ENCODE measurements at places on chromosomes 1 and 21. TPM values are rescaled to one million over a fixed set of nuclear protein-coding genes. Genes with fewer than 3 reads are reported as not detected.

Gene COL16A1
- 194 TPM for polyA plus RNA-seq

Gene BARHL2
- polyA plus RNA-seq, result not detected

Gene MUTYH
- 10.6 TPM for polyA plus RNA-seq

Gene SHCBP1L
- polyA plus RNA-seq, result not detected

Gene GPA33
- polyA plus RNA-seq, result not detected

Gene C1orf94
- not detected for polyA plus RNA-seq

Gene INKA2
- 4.1 TPM for polyA plus RNA-seq

Gene TNFRSF9
- 0.10 TPM for polyA plus RNA-seq

Gene BMP8B
- polyA plus RNA-seq, result 1.4 TPM

Gene LRRN2
- 2.3 TPM for polyA plus RNA-seq

Gene SLC16A4
- polyA plus RNA-seq, result 23.9 TPM

Gene RSBN1
- polyA plus RNA-seq, result 10.5 TPM

Gene LCE2A
- polyA plus RNA-seq, result not detected

Gene FCRL5
- 0.16 TPM for polyA plus RNA-seq

Gene KIF2C
- polyA plus RNA-seq, result 0.96 TPM

Gene DISP1
- polyA plus RNA-seq, result 3.7 TPM

Gene RIPK4
- polyA plus RNA-seq, result 0.10 TPM

Gene SYPL2
- polyA plus RNA-seq, result 5.1 TPM

Gene PLA2G2D
- not detected for polyA plus RNA-seq

Gene SLC45A1
- 4.7 TPM for polyA plus RNA-seq

Gene S100A7A
- not detected for polyA plus RNA-seq

Gene PITHD1
- 43.4 TPM for polyA plus RNA-seq

Gene HOOK1
- polyA plus RNA-seq, result 0.35 TPM

Gene DNAJC6
- 2.7 TPM for polyA plus RNA-seq

Gene ZNF648
- 0.13 TPM for polyA plus RNA-seq

Gene PHC2
- polyA plus RNA-seq, result 52.3 TPM

Gene UBE2U
- not detected for polyA plus RNA-seq

Gene RPF1
- polyA plus RNA-seq, result 27.8 TPM

Gene RORC
- 0.39 TPM for polyA plus RNA-seq

Gene NPR1
- polyA plus RNA-seq, result 31.3 TPM

Gene MSH4
- polyA plus RNA-seq, result 0.07 TPM

Measured in ovary (tissue), 10 donors.